ENCODE measurements at places on chromosomes 1 and 21. TPM values are rescaled to one million over a fixed set of nuclear protein-coding genes. Genes with fewer than 3 reads are reported as not detected.

DNA sequence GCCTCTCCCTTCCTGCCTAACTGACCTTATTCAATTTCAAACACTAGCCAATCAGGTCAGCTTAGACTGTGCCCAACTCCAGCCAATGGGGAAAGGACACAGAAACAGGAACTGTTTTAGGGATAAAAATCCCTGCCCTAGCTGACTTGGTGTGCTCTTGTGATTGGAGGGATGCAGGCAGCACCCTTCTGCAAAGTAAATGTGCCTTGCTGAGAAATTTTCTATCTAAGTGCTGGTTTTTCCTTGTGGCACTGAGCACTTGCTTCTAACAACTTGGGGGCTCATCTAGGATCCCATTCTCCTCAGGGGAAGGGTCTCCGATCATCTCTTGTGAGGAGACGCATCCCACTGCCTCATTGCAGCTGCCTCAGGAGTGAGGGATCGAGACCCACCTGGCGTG lies 10.7 kb upstream of the CD2 start:
- no peak for DNase-seq

- DNase-seq: no peak
These were observed 50.6 kb upstream of the SLC44A3 start for GRCh38 chr1:94769551-94769950.

GRCh38 chr1:202702088-202702487 lies 8.2 kb downstream of the SYT2 start:
- no peak for DNase-seq

- DNase-seq: no peak
These were observed 36.1 kb downstream of the CD247 start for GRCh38 chr1:167482184-167482583.

Gene LCE3C
- not detected for total RNA-seq
